ENCODE measurements at places on chromosomes 5 and 9.
A peak's percentile ranks its signal among the peaks of the same experiment; 100 is the strongest.

GRCh38 chr9:28264368-28264767, 691.1 kb upstream of the C9orf72 start:
- DNase-seq = no peak

- DNase-seq = peak; percentile 27
Measured at GRCh38 chr9:23123048-23123632, 676.5 kb downstream of the DMRTA1 start.

DNA sequence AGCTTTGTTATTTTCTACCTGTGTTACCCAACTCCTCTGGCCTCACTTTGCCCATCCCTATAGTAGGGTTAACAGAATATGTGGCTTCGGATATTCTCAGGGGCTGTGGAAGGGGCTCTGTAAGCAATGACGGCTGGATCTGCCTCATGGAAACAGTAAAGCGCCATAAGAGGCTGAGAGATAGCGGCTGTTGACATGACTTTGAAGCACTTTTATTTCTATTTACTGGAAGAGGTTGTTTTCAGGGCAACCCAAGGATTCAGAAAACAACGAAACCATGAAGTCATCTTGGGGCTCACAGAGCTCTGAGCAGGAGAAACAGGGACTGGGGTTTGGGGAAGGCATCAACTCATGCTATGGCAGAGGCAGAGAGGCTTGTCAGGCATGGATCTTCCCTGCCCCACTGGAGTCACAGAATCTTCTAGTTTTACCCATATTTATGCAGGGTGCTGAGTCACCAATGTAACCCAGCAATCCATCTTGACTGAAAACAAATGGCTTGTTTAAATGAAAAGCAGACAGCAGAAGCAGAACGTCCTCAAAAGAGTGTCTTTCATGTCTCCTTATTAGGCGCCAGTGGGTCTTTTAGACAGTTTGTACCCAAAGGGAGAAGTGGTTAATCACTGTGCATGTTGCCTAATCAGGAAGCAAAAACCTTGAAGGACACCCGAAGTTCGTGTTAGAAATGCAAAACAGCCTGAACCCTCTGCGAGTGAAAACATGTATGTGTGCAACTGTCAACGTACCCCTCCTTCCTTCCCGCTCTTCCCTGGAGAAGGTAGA, 113.0 kb downstream of the COL23A1 start:
- DNase-seq = peak; percentile 57

DNA sequence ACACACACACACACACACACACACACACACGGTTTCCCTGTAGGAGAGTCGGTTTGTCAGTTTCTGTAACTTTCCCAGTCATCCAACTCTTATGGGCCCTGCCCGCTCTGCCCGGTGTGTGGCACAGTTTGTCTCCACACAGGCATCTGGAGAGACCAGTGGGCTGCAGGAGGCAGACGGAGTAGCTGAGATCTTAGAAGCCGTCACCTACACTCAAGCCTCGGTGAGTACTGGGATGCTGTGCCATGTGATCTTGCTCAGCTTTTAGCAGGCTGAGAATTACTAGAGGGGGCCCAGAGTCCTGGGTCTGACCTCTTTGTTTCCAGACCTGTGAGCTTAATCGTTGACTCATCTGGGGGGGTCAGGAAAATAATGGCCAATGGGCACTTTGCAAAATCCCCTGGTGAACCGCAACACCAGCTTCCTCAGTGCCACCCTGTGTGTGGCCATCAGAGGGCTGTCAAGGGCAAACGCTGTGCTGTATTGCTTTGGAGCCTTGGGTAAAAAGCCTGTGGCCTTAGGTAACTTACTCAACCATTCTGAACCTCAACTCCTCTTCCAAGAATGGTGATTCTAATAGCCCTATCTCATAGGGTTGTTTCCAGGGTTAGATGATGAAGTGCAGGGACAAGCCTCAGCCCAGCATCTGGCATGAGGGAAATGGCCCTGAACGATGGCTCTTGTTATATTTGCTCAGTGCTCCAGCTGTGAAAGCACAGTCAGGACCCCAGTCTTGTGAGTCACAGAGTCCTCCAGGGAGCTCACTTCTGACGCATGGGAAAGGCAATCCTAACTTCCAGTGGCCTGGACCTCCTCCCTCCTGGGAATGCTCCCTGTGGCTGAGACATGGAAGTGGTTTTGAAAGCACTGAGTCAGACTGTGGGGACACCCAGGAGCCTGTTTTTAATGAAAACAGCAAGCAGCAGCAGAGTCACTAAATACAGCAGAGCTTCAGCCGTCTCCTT, 45.6 kb downstream of the COL15A1 start:
- DNase-seq = no peak

- DNase-seq = no peak
Measured at GRCh38 chr5:81552852-81553566, 159.1 kb upstream of the ACOT12 start.

- no peak for DNase-seq
Measured at GRCh38 chr5:113005454-113005853, 28.9 kb downstream of the DCP2 start.

- no peak for DNase-seq
Measured at GRCh38 chr5:134460551-134460950, 48.9 kb upstream of the CDKN2AIPNL start.

DNA sequence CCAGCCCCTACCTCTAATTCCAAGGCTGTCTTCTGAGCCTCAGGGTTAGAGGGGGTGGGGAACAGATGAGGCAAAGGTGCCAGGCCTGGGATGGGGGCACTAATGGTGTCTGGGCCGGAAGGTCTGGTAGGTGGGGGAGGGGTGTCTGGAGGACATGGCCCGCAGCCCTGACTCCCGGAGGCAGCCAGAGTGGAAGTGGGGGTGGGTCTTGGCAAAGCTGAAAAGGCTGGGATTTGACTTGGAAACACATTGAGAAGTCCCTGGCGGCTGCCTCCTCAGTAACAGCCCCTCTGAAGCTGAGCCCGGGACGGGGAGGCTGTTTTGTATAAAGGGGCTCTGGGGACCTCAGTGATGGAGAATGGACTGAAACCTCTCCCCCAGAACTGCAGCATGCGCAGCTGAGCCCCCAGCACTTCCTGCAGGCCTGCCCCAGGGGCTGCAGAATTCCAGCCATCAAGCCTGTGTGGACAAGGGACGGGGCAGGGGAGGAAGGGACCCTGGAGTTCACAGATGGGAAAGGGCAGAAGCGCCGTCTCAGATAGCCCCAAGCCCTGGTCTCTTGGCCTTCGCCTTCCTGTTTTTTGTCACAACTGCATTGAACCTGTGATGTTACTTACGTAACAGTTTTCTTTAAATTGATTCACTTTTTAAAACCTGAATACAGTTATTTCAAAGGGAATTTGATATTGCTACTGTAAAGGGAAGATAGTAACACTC, 49.3 kb upstream of the SYNPO start:
- peak; percentile 66 for DNase-seq

DNA sequence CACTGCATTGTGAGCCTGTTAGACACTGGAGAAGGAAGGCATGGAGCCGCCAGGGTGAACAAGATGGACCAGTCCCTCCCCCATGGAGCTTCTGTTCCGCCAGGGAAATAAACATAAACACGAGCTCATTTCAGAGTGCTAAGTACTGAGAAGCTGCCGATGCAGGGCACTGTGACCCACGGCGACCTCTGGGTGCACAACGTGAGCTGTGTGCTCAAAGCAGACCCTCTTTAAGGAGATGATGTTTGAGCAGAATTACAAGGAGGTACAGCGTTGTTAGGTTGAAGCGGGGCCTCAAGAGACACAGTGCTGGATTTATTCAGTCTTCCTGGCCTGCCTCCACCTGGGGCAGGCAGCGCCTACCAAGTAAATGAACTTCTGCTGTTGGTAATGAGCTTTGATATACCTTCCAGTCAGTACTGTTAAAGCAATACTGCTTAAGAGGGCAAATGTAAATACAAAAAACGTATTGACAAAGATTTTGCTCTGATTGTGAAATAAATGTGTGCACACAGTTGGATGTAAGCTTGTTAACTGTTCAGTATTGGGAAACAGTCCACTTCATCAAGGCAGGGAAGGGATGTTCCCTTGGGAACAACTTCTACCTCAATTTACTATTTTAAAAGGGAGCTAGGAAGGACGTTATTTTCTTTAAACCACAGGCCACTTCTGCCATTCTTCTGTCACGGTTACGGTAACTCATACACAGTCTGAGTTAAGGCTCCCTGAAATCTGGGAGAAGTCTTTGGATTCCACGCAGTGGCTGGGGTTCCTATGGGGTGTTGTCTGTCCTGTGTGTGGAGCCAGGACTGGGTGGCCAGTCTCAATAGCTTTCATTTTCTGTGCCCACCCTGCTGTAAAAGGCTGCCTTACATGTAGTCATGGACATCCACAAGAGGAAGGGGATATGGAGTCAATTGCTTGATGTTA, 48.9 kb upstream of the DMRT1 start:
- DNase-seq = no peak

DNA sequence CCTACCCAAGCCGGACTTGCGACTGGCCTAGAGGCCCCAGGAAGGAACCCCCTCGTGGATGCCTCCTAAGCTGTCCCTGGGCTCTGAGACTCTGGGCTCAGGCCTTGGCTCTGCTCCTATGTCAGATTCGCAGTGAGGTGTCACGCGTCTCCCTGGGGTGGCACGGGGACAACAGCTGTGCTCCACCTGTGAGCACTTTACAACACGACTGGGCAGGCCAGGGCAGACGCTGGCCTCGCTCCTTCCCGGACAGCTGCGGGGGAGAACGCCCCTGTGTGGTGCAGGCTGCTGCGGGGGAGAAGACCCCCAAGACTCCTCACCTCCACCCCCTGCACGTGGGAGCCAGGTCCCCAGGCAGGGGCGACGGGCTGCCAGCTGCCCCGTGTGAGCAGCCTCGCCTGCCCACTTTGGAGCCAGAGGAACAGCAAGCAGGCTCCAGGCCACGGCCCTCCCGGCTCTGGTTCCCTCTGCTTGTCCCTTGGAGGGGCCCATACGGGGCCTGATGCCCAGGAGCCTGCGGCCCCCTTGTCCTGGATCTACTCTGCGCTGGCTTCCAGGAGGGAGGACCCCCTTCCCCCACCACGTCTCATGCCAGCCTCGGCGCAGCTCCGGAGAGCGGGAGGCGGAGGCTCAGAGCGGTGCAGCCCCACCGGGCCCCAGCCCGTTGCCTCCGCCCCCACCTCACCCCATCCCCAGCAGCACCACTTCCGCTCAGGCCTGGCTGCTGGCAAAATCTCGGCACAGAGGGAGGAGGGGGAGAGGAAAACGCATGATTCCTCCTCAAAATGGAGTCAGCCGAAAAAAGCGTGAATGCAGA, 36.0 kb downstream of the SARDH start:
- no peak for DNase-seq

GRCh38 chr5:3237276-3237868, 358.3 kb upstream of the IRX1 start:
- DNase-seq = no peak

DNA sequence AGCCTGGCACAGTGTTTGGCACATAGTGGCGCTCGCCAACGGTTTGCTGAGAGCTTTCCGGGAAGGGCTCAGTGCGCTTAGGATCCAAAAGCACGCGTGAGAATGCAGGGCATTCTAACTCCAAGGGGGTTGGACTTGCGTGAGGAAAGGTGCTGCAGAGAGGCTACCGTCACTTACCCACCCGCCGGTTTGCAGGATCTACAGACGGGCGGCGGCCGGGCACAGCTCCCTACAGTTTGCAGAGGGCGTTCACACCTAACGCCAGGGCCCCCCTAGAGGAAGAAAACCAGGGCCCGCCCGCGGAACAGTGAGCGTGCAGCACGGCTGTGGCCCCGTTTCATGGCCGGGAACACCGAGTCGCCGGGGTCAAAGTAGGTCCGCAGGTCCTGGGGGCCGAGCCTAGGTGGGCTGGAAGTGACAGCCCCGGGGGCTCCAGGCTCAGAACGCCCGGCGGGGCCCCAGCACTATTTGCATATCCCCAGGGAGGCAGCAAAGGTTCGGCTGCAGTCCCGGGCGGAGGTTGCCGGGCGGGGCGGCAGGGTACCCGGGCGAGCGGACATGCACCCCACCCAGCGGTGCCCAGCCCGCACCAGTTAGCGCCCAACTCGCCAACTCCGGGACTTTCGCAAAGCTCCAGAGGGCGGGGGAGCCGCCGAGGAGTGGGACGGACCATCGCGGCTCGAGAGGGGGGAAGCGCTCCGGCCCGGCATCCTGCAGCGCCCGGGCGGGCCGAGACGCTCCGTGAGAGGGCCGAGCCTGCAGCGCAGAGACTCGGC, 526 bp upstream of the GALNT10 start:
- no peak for DNase-seq

GRCh38 chr9:106829666-106830408, 33.1 kb upstream of the ZNF462 start:
- no peak for DNase-seq

DNA sequence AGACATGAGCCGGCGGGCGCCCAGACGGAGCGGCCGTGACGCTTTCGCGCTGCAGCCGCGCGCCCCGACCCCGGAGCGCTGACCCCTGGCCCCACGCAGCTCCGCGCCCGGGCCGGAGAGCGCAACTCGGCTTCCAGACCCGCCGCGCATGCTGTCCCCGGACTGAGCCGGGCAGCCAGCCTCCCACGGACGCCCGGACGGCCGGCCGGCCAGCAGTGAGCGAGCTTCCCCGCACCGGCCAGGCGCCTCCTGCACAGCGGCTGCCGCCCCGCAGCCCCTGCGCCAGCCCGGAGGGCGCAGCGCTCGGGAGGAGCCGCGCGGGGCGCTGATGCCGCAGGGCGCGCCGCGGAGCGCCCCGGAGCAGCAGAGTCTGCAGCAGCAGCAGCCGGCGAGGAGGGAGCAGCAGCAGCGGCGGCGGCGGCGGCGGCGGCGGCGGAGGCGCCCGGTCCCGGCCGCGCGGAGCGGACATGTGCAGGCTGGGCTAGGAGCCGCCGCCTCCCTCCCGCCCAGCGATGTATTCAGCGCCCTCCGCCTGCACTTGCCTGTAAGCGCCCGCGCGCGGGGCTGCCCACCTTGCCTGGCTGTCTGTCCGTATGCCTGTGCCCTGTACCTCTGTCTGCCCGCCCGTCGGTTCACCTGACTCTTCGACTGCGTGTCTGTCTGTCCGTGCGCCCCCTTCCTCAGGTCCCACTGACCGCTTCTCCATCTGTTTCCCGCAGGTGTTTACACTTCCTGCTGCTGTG, 412 bp downstream of the FGF18 start:
- DNase-seq = no peak

GRCh38 chr9:1100201-1100600, 50.0 kb downstream of the DMRT2 start:
- DNase-seq = no peak

DNA sequence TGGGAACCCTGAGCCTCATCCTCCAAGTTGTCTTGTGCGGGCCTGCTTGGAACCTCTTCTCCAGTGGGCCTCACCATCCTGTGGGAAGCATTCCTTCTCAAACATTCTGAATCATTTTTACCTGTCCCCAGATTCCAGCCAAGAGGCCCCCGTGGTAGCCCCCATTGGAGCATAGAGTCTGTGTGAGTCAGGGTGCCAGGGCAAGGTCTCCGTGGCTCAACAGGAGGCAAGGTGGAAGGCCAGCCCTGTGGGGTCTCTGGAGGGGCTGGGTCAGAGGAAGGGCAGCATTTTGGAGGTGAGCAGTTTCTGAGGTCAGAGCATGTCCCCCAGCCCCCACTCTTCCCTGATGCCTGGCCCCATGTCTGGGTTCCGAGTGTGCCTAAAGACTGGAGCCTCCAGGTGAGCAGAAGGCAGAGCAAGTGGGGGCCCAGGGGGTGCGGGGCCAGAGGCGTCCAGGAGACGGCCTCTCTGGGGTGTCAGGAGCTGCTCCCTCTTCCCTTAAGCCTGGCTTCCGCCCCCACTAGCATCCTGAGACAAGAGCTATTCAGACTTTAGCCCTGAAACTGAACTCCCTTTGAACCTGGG, 2.1 kb downstream of the CACNA1B start:
- no peak for DNase-seq
